ENCODE measurements at places on chromosomes 4 and X.
A peak's percentile ranks its signal among the peaks of the same experiment; 100 is the strongest.

GRCh38 chr4:36990128-36990872, 254.2 kb upstream of the NWD2 start:
- DNase-seq = no peak

GRCh38 chr4:168585168-168586091, 88.6 kb downstream of the PALLD start:
- peak; percentile 78 for DNase-seq

DNA sequence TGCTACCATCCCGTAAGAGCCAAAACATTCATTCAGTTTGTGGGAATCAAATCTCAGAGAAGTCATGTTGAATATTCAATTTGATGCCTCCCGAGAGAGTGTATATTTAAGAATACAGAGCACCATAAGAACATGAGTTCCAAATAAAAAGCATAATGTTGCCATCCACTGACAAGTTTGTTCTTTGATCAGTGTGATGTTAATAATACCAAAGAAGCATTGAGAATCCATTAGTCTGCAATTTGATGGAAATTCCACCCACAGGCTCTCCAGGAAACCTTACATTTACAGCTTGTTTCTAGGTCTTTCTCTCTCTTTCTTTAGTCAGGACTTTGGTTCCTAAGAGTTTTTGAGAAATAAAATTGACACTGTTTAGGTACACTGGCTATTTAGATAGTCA, 200.6 kb upstream of the SFRP2 start:
- no peak for DNase-seq

DNA sequence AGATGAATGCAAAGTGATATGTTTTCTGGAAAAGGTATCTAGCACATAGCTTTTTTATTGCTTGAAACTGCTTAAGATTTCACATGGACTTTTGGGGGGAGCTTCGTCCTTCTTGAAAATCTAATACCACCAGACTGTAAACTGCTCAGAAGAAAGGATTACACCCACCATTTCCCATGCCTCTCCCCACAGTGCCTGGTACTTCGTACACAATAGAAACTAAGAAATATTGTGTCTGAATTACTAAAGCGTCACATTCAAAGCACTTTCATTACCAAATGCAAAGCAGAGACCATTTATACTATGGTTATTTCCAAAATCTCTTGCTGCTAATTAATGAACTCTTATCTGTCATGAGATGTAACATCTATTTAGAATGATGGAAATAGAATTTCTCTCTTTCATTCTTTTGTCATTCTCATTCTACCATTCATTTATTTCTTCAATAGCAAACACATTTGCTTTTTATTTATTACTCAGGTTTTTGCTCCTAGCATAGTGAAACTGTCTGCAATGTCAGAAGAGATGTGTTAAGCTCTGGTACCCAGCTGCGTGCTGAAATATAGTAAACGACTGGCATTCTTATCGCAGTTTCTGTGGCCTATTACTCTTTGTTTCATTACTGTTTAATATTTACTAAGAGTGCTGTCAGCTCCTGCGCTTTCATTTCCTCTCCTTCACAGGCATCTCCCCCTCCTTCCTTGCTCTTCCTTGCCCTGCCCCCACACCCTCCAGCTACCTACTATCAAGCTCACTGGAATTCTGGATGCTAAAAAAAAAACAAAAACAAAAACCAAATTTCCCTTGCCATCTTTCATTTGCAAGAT, 51.4 kb upstream of the RAPGEF2 start:
- no peak for DNase-seq

DNA sequence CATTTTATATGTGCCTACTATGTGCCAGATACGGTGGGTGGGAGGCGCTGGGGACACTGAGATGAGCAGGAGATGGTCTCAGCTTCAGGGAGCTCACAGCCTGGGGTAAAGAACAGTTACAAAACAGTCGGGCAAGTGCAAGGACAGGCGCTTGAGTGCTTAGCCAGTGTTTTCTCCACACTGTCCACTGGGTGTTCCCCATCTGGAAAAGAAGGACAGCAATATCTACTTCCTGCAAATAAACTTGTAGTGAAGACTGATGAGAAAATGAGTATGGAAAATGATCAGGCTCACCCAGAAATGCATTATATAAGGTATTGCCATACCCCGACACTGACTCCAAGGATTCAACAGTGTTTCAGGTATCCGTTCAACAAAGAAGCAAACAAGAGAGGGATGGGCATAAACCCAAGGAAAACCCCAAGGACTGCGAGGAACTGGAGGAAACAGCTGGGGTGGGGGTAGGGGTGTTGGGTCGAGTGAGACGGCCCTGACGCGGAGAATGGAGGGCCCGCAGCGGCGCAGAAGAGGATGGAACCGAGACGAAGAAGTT, 835 bp downstream of the TMEM185A start:
- peak; percentile 15 for DNase-seq

DNA sequence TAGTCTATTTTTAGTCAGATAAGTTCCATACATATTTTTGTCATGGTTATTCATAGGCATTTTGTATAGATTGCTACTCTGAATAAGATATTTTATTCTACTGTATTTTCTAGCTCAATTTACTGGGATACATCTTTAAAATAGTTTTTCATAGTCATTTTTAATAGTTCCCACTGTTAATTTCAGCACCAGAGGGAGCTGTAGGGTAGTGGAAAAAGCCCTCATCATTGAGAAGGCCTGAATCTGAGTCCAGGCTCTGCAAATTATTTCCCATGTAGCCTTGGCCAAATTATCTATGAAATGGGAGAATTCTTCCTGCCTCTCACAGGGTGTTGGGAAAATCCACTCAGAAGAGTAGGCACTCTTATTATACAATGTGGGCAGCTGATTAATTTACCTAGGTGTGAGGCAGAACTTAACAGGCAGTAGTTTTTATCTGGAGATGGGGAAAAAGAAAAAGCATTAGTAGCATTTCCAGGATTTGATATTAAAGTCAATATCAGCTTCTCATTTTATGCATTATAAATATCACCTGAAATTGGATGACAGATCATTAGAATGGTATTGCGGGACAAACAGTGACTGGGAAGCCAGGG, 102.9 kb upstream of the PAQR3 start:
- DNase-seq = peak; percentile 32

DNA sequence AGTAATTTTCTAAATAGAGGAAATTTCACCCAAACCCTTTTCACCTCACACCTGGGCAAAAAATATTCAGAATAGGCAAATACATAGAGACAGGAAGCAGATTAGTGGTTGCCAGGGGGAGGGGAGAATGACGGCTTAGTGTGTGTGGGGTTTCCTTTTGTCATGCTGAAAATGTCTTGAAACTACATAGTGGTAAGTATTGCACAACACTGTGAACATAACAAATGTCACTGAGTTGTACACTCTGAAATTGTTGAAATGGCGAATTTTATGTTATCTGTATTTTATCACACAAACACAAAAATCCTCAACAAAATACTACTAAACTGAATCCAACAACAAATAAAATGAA, 60.7 kb upstream of the PLAC1 start:
- DNase-seq = peak; percentile 38

- DNase-seq = peak; percentile 41
These were observed 137.6 kb downstream of the EGF start for GRCh38 chr4:110049951-110050925.

DNA sequence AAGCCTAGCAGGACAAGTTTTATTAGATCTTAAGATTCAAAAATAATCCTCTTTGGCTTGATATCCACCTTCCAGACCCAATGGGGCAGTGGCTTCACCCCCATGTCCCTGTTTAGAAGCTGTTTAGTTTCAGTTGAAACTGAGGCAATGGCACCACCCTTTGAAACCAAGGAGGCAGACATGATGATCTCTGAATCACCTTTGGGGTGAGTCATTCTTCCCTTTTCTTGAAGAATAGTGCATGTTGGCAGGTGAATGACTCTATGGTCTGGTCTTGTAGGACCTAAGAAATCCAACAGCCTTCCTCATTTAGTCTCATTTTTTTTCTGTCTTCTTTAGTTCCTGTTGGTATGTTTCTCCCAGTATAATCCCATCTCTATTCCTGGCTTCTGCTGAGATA, 29.5 kb upstream of the BMP15 start:
- no peak for DNase-seq

DNA sequence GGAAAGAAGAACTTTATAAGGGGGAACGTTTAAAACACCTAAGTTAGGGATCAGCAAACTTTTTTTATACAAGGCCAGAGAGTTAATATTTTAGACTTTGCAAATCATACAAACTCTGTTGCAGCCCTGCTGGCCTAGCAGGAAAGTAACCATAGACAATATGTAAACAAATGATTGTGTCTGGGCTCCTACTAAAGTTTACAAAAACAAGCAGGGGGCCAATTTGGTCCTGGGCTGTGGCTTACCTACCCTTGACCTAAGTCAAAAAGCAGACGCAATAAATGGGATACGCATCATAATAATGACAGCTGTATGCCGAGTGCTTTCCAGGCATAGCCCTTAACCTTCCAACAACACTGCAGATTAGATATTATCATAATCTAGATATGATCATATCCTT, 4.9 kb downstream of the TASL start:
- no peak for DNase-seq

DNA sequence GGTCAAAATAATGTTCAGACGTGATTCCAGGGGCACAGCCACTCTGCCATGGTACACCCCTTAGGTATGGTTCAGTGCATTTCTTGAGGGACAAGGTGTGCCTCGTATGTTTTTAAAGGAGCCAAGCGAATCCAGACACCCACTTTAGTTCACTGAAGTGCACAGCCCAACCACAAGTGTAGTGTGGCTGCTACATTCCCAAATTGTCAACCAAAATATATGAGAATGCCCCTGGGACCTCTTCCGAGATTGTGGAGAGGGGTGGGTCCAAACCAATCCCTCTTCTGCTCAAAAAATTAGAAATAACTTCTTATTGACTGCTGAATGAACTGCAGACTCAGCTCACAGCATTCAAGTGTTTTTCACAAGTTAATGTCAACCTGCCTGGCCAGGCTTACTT, 7.4 kb upstream of the BRS3 start:
- DNase-seq = no peak

GRCh38 chr4:125590158-125590557, 275.4 kb downstream of the FAT4 start:
- no peak for DNase-seq

DNA sequence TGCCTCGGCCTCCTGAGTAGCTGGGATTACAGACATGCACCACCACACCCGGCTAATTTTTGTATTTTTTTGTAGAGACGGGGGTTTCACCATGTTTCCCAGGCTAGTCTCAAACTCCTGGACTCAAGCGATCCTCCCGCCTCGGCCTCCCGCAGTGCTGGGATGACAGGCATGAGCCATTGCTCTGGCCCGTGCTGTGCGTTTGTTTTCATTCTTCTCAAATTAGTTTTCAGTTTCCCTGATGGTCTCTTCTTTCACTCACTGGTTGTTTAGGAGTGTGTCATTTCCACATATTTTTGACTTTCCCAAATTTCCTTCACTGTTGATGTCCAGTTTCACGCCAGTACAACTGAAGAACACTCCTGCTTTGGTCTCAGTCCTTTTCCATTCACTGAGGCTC, 31.8 kb downstream of the SH3TC1 start:
- DNase-seq = no peak

DNA sequence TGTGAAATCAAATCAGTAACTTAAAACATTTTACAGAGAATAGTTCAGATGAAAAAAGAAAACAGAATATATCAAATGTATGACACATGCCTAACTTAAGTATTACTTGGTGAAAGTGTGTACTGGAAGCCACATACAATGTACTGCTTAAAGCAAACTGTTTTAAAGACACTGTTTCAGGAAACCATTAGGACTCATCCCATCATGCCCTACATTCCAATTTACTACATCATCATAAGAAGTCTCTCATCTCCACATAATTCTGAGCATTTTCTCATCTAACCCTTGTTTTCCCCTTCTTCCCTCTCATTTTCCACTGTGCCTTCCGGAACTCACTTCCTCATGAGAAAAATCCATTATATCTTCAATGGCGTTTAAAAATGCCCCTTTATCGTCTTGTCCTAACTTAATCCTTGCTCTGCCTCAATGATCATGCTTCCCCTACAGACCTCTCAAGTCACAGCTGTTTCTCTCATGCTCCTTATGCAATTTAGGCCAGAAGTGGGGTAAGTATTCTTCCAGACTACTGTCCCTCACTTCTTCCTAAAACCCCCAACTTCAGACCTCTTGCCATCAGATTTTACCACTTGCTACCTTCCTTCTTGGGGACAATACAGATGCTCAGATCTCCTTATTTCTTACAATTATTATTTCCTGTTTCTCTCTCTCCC, 26.8 kb upstream of the FGF5 start:
- DNase-seq = peak; percentile 83

GRCh38 chr4:186819342-186820086, 95.9 kb upstream of the FAT1 start:
- no peak for DNase-seq

DNA sequence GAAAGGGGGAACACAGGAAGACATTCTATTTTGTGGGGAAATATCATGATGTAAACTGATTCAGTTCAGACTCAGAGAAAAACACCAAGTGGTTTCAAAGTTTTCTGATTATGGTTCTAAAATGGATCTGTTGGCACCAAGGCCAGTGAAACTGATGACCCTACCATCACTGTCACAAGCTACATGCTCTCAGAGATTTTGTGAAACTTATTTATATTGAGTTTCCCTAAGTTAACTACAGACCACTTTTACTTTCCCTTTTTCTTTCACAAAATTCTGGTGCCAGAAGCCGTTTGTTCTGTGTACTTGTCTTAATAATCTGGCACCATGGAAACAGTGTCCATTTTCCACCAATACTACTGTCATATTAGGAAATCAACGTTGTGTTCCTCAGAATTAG, 43.4 kb upstream of the CABS1 start:
- no peak for DNase-seq

DNA sequence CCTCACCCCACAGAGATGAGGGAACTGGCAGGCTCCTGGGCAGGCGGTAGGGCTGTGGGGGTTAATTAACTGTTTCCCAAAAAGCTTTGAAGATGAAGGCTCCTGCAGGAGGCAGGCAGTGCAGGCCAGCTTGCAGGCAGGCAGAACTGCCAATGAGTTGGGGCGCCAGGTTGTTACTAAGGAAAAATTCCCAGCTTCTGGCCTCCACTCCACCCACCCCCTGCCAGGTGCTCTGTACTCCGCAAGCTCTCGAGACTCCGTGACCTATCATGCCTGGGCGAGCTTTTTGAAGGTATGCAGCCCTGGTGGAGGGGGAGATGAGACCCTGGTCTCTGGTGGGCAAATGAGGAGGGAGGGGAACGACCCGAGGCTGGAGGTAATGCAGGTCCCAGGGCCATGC, 41.8 kb downstream of the PJA1 start:
- DNase-seq = no peak

DNA sequence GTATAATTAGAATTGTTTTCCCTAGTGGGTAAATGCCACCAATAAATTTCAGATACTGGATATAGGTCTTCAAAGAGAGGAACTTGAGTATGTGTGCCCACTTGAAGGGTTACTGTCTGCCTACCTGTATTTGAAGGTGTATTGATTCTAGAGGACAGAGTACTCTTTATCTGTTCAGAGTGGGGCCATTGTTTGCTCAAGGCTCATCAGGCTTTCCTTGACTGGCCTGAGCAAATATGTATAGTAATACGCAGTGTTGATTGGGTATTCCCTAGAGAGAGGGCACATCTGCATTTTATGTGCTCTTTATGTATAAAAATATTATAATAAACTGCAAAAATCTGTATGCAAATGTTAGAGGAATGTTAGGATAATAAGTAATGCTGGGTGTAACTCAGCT, 23.7 kb downstream of the RP2 start:
- no peak for DNase-seq
